ENCODE measurements at places on chromosomes 6 and 20.
A peak's percentile ranks its signal among the peaks of the same experiment; 100 is the strongest.

GRCh38 chr6:131336596-131336995, 201.3 kb downstream of the AKAP7 start:
- DNase-seq = no peak

GRCh38 chr6:139327038-139327437, 35.2 kb upstream of the TXLNB start:
- DNase-seq = no peak

- DNase-seq = peak; percentile 23
Measured at GRCh38 chr6:117605169-117605826, 3.0 kb upstream of the GOPC start.

DNA sequence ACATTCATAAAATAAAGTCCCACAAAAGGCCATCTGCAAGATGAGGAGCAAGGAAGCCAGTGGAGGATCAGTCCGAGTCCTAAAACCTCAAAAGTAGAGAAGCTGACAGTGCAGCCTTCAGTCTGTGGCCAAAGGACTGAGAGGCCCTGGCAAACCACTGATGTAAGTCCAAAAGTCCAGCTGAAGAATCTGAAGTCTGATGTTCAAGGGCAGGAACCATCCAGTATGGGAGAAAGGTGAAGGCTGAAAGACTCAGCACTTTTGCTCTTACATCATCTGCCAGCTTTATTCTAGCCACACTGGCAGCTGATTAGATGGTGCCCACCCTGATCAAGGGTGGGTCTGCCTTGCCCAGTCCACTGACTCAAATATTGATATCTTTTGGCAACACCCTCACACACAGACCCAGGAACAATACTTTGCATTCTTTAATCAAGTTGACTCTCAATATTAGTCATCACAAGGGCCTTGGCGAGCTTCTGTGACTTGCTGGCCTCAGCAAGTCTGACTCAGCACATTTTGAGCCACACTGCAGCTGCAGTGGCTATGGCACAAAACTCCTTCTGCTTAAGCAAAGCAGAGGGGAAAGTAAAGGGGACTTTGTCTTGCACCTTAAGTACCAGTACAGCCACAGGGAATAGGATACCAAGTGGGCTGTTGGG, 1370.3 kb upstream of the CITED2 start:
- DNase-seq = no peak

GRCh38 chr20:38373231-38373867, 27.1 kb downstream of the LBP start:
- no peak for DNase-seq

DNA sequence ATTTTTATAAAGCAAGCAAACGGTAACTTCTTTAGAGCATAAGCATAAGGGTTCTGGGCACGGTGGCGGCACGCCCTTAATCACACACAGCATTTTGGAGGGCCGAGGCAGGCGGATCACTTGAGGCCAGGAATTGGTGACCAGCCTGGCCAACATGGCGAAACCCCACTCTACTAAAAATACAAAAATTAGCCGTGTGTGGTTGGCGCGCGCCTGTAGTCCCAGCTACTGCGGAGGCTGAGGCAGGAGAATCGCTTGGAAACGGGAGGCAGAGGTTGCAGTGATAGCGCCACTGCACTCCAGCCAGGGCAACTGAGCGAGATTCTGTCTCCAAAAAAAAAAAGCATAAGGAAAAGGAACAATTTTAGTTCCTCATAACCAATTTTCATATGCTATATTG, 2.6 kb downstream of the SENP6 start:
- no peak for DNase-seq

DNA sequence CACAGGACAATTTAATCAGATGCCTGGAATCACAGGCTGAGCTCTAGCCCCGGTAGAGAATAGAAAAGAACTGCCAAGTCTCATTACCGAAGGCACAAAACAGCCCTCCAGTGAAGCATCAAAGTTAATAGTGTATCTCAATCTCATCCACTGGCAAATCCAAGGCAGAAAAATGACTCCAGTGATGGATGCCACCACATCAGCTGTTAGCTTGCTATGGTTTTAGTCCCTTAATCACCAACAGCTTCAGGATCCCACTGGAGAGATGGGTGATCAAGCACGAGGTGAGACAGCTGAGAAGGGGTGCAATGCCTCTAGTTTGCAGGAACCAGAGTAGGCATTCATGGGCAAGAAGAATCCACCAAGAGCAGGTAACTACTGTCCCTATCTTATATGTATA, 81.8 kb downstream of the STK35 start:
- DNase-seq = no peak

DNA sequence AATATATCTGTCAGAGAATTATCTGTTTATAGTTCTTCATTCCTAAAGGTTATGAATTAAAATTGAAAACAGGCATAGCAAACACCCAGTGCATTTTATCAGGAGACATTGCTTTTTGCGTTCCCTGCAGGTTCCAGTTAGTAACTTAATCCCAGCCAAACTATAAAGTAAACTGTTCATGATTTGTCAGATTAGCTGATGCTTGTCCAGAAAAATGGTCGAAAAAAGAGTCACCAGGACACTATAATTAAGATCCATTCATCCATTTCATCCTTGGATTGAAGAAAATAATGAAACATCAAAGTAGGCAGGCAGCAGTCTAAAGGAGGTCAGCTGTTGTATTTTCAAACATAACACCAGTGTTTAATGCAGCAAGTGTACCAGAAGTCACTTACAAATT, 75.9 kb downstream of the EPHA7 start:
- DNase-seq = no peak

- DNase-seq = no peak
Measured at GRCh38 chr6:159572439-159573110, 120.5 kb downstream of the SOD2 start.

GRCh38 chr20:57689745-57690481, 19.9 kb downstream of the PMEPA1 start:
- no peak for DNase-seq

DNA sequence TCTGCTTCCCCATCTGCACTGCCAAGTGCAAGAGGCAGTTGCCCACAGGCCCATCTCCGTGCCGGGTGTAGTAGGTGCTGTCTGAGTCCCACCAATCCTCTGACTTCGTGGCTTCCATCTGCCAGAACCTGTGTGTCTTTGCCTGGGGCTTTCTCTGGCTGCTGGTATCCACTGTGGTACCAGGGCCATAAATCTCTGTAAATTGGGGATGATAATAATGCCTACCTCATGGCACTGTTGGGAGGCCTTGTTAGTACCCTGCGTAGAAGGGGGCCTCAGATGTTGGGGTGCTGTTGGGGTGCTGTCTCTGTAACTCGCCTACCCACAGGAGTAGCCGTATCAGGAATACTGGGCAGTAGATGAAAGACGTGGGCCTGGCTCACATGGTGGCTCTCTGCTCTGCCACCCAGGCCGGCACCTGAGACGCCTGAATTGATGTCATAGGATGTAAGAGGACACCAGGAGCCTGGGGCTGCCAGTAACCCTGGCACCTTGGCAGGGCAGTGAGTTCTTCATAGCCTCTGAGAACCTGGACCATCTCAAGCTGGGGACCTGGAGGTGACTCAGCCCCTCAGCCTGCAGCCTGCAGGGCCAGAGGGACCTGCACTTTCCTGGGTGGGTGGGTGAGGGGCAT, 94.1 kb upstream of the RNF24 start:
- no peak for DNase-seq

DNA sequence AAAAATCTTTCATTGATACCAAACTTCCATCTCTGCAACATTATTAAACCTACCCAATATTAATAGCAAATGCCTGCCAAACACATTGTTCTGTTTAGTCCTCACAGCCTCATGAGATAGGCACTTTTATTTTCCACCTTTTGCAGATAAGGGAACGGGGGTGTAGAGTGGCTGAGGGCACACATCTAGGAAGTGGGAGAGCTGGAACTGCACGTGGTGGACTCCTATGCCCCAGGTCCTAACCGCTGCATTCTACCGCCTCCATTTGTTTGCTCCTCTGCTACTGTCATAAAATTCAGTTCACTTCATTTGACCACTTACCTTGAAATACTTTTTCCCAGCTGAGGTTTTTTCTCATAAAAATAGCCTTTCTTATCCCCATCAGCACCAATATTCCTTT, 7.6 kb downstream of the FAM217A start:
- DNase-seq = no peak

- DNase-seq = no peak
Measured at GRCh38 chr20:4261333-4262284, 246.3 kb upstream of the RNF24 start.

- no peak for DNase-seq
Measured at GRCh38 chr6:92117800-92118199, 1301.6 kb downstream of the EPHA7 start.

GRCh38 chr6:122476131-122476530, 4.5 kb upstream of the SERINC1 start:
- DNase-seq = no peak

DNA sequence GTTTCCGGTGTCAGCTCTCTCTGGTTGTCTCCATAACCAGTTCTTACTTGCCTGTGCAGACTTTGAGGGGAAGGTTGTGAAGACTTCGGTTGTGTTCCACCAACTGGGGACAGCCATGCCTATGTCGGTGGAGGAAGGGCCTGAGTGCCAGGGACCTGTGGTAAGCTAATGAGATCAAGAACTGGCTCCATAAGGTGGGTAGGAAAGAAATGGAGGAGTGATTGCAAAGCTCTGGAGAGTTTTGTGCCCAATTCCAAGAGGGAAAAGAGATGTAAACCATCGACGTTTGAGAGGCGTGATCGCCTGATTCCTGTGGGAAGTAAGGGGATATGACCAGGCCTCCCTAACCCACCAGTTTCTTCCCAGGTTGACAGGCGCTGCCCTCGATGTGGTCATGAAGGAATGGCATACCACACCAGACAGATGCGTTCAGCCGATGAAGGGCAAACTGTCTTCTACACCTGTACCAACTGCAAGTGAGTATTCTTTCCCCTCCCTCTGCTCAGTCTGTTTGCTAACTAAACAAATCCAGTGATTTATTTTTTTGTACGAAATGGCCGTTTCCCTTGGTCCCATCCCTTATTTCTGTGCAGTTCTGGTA, 893 bp downstream of the POLR1H start:
- peak; percentile 51 for DNase-seq

- no peak for DNase-seq
Measured at GRCh38 chr6:140134224-140134623, 759.8 kb upstream of the CITED2 start.

DNA sequence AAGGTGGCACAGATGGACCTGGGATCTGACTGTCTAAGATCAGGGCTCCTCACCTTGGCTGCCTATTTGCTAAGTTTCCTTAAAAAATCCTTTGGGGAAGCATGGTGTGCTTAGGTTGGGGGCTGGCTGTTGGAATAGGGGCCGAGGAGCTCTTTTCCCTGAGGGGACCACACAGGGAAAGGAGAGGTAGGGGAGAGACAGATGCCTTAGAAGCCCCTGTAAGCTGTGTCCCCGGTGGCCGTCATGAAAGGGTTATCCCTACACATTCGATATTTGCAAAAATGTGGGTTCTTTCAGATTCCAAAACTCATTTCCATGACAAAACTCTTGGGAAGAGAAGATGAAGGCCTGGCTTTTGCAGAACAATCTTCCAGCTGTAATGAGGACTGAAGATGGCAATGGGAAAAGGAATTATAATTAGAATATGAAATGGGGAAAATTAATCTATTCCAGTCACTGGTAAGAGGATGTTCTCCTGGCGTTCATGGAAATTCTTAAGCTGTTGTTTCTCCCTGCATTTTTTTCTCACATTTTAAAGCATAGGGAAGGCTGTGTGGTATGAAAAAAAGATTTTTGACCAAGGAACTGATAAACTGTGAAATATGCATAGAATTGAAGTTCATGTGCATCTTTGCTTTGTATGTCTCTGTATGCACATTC, 53.8 kb downstream of the TOX2 start:
- no peak for DNase-seq

DNA sequence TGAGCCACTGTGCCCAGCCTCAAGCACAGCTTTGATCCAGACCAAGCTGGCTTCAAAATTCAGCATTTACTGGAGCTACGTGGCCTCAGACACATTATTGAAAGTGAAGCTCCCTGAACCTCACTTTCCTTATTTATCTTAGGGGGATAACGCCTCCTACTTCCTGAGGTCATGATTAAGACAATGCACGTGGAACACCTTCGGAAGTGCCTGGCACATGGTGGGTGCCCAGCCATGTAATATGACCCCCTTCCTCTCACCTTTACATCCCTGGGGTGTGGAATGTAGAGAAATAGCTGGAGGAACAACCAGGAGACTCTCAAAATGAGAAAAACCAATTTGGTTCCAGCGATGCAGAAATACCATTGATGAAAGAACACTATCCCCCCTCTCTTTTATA, 1.6 kb upstream of the CLPS start:
- DNase-seq = no peak

- no peak for DNase-seq
Measured at GRCh38 chr20:57174737-57175136, 91.7 kb downstream of the BMP7 start.

- no peak for DNase-seq
Measured at GRCh38 chr6:53461696-53462095, 83.2 kb downstream of the GCLC start.

DNA sequence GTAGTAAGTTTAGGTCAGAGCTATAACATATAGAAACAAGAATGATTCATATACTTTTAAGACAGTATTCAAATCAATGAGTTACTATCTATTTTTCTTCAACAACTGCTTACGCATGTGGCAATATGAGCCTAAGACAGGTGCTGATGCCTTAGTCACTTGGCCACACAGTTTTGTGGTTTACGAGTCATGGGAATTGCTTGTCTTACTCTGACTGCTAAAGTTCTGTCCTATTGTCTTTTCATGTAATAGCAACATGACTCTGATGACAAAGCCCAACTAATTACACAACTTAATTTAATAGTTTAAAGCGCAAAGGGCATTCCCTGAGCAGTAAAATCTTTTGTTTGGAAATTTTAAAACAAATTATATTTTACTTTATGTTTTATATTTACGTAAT, 159.3 kb upstream of the CENPW start:
- DNase-seq = no peak

DNA sequence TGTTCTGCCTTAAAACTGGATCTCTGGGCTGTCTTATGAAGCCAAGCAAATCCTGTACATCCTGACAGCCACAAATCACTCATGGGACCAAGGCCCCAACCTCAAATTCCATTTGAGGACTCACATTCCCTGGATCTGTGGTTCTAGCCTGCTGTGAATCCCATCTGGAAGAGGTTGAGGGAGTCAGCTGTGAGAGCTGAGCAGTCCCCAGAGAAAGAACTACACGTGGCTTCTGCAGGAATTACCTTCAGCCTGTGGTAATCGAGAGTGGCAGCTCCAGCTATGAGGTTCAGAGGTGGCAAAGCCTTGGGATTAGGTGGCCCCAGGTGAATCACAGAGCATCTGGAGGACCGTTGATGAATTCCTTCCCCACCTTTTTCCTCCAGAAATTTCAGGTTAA, 245.2 kb downstream of the SLC24A3 start:
- DNase-seq = no peak

GRCh38 chr6:52190409-52190808, 4.2 kb downstream of the IL17A start:
- DNase-seq = no peak
